ENCODE measurements at places on chromosomes 2 and 18.

DNA sequence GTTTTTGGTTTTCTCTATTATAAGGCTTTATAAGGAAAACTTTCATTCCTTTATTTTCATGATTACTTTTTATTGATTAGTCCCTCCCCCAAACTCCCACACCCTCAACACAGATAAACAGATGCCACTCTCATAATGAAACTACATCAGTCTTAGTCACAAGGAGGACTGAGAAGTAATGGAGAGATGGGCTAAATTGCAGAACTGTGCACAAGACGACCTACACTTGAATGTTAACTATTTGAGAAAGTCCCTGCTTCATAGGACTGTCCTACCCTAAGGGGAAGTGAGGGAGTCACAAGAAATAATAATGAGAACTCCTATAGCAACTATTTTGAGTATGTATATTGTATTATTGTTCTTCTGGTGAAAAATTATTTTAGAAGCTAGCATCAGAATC is 360.8 kb downstream of the RBM43 start:
- no peak for DNase-seq

- no peak for DNase-seq
Observed at GRCh38 chr2:174575124-174575776, 22.4 kb downstream of the WIPF1 start.

DNA sequence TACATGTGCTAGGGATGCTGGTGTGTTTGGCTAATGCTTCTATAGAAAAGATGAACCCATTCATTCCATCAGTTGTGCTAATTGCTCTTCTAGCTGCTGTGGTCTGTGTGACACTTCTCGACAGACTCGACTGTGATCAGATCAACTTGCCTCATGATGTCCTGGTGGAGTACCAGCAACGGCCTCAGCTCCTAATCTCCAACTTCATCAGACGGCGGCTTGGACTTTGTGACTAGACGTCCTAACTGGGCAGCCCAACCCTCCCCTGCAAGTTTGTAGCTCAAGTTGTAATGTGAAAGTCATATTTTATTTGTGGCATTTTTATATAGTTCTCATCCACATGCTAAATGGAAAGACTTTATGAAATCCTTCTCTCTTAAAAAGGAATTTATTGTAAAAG is 33.0 kb downstream of the UPP2 start:
- no peak for DNase-seq

DNA sequence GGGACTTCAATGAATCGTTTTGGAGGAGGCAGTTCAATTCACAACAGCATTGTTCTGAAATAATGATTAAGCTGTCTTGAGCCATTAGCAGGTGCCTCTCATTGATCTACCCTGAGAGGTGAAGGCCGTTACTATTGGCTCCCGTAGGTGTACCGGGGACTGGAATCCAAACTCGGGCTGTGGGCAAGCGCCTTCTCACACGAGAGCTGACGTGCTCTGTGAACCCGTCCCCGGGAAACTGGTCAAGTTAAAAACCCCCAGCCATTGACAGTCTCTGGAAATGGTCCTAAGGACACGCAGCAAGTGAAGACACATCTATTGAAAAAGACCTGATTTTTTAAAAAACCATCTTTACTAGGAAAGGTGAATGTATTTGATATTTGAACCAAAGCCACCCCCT is 8.1 kb upstream of the NFATC1 start:
- DNase-seq, result no peak

DNA sequence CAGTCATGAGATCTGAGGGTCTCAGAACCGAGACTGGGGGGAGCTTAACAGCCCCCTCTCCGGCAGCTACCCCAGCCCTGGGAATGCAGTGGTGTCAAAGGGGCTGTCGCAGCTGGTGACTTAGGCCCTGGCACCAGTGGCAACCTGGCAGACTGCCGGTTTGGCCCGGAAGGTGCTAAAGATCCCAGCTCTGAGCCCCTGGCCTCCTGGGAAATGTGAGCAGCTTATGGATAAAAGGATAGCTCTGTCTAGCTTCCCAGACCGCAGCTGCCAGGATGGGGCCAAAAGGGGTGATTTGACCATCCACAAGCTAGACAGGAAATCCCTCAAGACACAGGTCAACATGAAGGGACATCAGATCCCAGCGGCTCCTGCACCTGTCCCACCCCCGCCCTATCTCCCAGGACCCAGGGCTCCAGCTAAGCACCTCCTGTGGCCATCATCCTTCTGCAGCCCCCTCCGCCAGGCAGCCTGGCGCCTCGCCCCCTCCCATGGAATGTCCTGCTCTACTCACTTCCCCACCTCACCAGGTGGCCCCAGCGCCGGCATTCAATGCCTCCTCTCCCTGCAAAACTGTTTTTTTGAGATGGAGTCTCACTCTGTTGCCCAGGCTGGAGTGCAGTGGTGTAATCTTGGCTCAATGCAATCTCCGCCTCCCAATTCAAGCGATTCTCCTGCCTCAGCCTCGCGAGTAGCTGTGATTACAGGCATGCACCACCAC is 33.2 kb upstream of the EFHD1 start:
- DNase-seq, result no peak

GRCh38 chr2:234980451-234981187 is 28.8 kb downstream of the SH3BP4 start:
- DNase-seq, result peak; percentile 70

GRCh38 chr2:58870704-58871103 is 629.6 kb upstream of the FANCL start:
- DNase-seq, result no peak

- DNase-seq, result no peak
Observed at GRCh38 chr18:74731097-74731496, 133.4 kb downstream of the ZNF407 start.

DNA sequence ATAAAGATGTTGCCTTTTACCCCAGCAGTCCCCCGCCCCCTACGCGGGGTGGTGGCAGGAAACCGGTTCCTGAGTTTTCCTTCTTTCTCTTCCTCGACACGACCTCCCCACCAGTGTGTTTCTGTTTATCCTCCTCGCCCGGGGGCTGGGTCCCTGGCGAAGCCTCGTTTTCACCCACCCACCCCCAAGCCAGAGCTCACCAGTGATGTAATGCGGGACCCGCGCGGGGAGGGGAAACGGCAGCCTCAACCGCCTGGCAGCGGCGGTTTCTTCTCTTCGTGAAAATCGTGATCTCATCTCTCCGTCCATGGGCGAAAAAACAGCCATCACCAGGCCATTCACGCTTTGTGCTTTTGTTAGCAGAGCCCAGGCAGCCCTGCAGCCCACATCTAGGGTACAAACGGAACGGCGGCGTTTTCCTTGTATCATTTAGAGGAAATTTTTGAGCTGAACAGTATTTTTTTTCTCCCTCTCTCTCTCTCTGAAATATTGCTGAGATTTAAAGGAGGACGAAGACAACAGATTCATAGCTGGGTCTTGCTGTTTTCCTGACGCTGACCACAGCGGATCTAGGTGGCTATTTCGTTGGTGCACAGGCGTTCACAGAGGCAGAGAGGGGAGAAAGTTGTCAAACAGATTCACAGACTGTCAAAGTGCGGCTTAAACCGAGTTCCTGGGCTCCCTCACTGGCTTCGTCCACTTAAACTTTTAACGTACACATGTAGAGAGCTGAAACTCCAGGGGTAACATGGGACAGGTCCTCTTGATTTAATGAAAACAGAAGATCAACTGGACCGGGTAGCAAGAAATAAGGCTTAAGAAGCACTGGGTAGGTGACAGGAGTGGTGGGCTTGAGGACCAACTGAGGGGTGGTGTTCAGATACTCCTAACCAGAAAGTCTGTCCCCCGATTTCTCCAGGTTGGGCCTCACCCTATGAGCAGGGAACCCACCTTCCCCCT is 21.9 kb upstream of the PAX3 start:
- no peak for DNase-seq

DNA sequence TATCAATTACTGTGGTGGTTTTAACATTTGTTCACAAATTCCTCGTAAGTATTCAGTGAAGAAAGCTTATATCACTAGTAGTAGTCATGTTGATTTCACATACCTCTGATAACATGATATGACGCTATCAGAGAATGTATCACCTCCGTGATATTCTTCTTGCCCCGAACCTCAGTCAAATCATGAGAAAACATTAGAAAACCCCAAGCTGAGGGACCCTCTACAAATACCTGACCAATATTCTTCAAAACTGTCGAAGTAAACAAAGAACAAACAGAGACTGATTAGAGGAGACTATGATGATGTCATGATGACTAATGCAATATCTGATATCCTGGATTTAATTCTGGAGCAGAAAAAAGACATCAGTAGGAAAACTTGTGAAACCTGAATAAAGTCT is 85.6 kb upstream of the SPOPL start:
- no peak for DNase-seq

DNA sequence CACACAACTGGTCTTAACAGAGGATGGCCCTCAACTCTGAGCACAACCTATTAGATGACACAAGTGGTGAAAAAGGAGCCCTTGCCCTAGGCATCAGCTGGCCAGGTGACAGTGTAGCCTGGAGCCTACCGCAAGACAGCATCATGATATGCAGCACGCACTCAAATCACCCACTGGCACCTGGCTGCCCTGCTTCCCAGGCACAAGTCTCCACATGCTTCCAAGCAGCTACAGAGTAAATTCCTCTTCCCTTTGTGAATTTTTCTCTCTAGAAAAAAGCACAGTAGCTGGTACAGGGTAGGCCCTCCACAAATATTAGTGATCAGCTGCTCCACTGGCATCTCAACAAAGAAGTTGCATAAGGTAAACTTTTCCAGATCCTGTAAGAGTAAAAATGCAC is 6.0 kb downstream of the FBXO15 start:
- no peak for DNase-seq

DNA sequence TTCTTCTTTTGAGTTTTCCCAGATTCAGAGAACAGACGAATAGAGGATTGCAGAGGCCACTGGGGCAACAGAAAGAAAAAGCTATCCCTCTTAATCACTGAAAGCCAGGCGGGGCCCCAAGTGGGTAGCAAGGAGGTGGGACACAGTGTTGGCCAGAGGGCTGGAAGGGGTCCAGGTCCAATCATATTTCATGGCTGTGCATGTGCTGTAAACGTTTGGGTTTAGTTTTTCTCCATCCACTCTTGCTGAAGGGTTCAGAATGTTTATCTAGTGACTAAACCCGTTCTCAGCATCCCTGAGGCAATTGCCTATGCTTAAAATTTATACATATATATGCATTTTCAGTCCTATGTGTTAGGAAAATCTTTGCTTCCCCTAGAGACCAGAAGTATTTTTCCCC is 99.4 kb upstream of the EPHA4 start:
- DNase-seq, result no peak

- no peak for DNase-seq
Observed at GRCh38 chr2:139369423-139370409, 589.5 kb upstream of the NXPH2 start.

DNA sequence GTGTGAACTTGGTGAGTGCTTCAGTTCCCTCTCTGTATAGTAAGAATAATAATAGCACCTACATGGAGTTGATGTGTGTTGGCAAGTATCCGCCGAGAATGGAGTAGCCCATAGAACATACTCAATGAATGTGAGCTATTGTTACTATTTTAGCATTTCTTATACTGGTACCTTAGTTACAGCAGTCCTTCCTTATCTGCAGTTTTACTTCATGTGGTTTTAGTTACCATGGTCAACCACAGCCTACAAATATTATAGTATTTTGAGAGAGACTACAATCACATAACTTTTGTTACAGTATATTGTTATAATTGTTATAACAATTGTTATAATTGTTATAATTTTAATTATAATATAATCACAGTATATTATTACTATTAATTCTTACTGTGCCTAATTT is 152.5 kb upstream of the RASGRP3 start:
- DNase-seq, result no peak

- DNase-seq, result no peak
Observed at GRCh38 chr2:162125138-162125537, 26.9 kb downstream of the GCG start.

GRCh38 chr2:68722712-68723111 is 11.9 kb upstream of the ARHGAP25 start:
- DNase-seq, result no peak

GRCh38 chr2:109128048-109128615 is 873 bp upstream of the SH3RF3 start:
- DNase-seq, result peak; percentile 23

DNA sequence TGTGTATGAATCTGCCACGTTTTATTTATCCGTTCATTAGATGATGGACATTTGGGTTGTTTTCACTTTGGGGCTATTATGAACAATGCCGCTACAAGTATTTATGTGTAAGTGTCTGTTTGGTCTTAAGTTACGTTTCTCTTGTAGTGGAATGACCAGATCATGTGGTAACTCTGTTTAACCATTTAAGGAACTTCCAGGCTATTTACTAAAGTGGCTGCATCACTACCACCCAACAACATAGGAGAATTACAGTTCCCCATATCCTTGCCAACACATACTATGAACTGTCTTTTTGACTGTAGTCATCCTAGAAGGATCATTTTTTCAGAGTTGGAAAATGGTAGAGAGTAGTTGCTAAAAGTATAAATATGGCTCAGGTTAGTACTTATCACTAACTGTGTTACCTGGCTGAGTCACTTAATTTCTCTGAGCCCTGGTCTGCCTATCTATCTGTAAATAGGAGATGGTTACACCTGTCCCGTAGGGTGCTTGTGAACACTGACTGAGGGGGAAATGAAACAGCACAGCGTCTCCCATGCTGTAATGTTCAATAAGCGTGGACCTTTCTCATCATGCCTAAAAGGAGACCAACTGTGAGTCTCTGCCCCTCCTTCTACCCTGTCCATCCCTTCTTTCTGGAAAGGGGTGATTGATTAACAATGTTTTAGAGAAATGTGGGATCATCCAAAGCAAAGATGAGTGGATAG is 103.1 kb downstream of the SH3RF3 start:
- DNase-seq, result no peak

DNA sequence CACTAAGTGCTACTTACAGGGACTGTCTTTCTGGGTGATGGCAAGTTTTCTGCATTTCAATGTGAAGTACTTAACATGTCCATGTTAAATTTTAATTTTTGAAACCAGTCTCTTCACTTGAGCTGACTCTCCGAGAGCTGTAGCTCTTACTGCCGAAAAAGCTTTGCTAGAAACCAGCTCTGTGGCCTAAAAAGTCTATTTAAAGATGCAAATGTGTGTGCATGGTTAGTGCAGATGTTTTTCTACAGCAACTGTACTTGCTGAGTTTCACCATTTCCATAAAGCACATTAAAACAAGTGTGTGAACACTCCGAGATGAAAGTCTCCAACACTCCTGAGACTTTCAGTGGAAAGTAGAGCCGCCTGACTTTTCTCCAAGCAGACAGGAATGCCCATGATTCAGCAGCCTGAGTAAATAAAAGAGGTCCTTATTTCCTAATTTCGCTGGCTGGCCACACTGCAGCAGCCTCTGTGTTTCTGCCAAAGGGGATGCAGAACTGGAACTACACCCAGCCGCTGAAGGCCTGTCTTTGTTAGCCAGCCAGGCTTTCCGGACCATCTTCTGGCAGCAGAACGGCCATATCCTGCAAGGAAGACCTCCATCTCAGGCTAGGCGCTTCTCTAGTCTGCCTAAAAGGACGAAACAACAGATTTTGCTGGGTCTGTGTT is 121.2 kb downstream of the ZNF521 start:
- DNase-seq, result no peak

DNA sequence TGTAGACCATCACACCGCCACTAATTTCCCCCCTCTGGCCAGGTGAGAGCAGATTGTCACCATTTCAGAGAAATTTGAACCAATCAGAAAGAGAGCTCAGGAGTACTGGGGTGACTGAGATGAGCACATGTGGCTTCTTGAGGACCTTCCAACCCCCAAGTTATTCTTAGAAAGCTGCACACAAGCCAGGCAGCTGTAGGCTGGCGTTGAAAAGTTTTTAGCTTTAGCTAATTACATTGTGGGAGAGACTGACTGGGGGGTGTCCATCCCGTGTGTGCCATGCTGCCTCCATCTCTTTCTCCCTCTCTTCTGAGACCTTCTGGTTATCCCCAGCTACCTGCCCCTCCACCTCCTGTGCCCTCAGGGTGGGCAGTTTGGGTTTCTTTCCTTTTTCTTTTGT is 154.0 kb downstream of the AGAP1 start:
- DNase-seq, result no peak

GRCh38 chr2:200159357-200159707 is 147.2 kb upstream of the SPATS2L start:
- no peak for DNase-seq
